ENCODE measurements at places on chromosomes 11 and 22. TPM values are rescaled to one million over a fixed set of nuclear protein-coding genes. Genes with fewer than 3 reads are reported as not detected.

PVALB gene
- not detected for total RNA-seq

NNMT gene
- 0.34 TPM for total RNA-seq

SMCO4 gene
- 6.0 TPM for total RNA-seq

CRYBB3 gene
- not detected for total RNA-seq

MB gene
- not detected for total RNA-seq

THYN1 gene
- 53.8 TPM for total RNA-seq

SLC22A8 gene
- not detected for total RNA-seq

Measured in nasal cavity respiratory epithelium epithelial cell of viscerocranial mucosa (primary cell).